IMR-90 (cell line): ENCODE measurements at places on chromosomes 3 and 15. TPM values are rescaled to one million over a fixed set of nuclear protein-coding genes. Genes with fewer than 3 reads are reported as not detected.

The KBTBD8 gene
- total RNA-seq: 8.6 and 15.0 TPM in 2 replicates

The CCDC54 gene
- total RNA-seq: not detected in 2 replicates

- DNase-seq: no peak
Measured at GRCh38 chr3:37293646-37294045, 119.3 kb upstream of the LRRFIP2 start.

DNA sequence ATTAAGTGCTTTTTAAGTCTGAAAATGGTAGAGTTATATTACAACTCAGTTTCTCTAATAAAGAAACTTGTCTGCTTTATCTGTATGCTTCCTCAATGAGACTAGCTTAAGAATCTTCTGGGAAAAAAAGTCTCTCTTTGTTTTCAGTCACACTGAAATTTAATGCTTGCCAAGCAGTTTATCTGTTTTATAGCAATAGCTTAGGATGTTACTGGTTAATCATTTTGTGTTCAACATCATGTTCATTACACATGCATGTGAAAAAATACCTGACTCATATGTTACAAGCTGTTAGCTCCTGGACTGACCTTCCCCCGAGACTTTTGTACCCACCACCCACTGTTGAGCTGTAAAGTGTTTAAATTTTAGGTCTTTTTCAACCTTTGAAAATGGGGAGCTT, 706.2 kb upstream of the CBLB start:
- DNase-seq: no peak

DNA sequence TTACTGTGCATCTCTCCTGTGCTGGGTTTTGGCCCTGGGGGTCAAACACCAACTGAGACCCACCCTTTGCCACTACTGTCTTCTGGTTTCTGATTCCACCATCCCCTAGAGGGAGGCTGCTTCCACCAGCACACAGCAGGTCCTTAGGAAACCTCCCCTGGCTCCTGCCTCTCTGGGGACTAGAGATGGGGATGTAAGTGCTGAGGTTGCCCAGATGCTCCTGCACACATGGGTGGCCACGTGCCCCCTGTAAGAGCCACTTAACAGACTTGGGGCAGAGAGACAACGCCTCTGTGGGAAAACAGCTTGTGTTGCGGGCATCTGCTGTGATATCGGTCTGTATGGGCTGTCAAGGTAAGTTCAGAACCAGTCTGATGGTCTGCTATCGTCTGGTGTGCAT, 83.4 kb downstream of the ATP2B2 start:
- DNase-seq: no peak

DNA sequence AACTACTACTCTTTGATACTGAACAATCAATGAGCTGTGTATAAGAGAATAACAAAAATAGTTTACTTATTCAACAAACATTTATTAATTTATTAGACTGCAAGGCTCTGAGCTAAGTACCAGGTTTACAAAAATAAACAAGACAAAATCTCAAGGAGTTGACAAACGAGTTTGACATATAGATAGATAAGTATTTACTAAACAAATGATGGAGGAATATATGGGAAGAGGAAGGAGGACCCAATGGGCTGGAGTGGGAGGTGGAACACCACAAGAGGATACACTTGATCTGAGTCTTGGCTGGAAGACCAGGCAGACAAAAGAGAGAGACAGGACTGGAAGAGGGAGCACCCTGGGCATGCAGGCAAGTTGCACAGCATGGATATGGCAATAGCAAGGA, 47.5 kb upstream of the FSIP1 start:
- DNase-seq: no peak
